ENCODE measurements at places on chromosomes 13 and 19.

- no peak for DNase-seq
Observed at GRCh38 chr19:7486923-7487322, 1.9 kb downstream of the PEX11G start.

GRCh38 chr13:36341718-36342117 is 4.5 kb downstream of the SPART start:
- DNase-seq = no peak

GRCh38 chr19:14107581-14108461 is 9.7 kb downstream of the PRKACA start:
- DNase-seq = no peak

GRCh38 chr13:110616103-110617101 is 1.1 kb downstream of the NAXD start:
- DNase-seq = no peak

DNA sequence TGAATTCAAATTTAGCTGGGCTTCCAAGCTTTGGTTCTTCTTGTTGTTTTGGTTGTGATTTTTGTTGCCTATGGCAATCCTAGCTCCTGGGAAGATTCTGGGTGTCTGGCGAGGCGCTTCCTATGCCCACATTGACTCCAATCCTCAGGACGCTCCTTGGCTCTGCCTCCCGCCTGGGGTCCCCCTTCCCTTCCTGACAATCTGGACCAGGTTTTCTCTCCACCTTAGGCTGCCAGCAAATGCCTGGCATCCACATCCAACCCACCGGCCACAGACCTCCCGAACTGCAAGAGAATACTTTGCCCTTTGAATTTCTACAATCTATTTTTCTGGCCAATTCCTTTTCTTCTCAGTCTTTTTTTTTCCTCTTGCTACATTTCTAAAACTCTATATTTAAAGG is 186.9 kb upstream of the UBL3 start:
- no peak for DNase-seq

DNA sequence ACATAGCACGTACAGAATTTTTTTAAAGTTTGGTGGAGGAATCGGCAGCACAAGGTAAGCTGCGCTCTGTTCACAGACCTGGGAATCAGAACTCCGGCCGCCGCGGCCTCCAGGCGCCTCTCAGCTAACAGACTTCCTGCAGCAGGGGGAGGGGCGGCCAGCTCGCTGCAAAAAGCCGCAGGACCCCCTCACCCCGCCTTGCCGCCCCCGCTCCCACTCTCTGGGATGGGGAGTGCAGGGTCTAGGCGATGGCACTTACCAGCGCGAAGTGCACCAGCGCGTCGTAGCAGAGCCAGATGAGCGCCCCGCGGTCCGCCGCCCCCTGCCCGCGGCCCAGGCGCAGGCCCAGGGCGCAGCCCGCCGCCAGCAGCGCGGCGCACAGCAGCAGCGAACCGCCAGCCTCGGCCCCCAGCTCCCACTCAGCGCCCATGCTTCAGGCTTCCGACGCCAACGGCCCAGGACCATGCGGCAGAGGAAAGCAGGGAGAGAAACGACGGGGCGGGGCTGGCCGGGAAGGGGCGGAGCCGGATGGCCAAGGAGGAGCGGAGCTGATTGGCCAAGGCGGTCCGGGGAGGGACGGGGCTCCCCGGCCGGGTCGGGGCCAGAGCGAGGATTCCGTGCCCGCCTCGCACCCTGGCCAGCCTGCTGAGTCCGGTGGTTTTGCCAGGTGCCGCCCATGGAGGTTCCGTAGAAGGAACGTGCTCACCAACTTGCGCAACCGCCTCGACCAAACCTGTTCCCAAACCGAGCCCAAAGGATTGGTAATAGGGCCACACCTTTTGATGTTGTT is at the start of gene EBPL:
EBPL (minus strand) TSS at position 492 of the 790 bp plus-strand sequence; CDS start at position 430, 62 bp downstream.
- peak; percentile 16 for DNase-seq

DNA sequence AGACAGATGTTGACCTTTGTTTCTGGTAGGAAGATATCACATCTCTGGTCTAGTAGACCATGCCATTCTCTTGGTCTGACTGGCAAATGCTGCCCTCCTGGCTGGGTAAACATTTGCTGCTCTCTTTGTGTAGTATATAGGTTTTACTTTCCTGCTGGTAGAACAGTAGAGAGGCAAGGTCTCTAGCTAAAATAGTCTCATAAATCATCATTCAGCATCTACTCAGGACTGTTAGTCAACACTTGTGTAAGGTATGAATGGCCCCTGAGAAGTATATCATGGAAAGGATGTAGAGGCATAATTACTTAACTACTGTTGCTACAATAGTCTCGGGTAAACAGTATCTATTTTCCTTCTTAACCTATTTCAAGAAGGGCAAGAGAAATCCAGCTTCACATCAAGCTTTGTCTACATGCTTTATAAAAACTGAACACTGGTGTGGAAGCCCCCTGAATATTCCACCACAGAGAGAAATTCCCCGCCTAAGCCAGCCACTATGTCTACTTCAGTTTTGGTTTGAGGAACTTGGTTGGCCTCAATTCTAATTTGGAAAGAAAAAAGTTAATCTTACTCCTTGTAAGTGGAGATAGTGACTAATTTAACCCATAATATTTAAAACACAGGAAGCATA is 18.4 kb upstream of the MYCBP2 start:
- peak; percentile 29 for DNase-seq

DNA sequence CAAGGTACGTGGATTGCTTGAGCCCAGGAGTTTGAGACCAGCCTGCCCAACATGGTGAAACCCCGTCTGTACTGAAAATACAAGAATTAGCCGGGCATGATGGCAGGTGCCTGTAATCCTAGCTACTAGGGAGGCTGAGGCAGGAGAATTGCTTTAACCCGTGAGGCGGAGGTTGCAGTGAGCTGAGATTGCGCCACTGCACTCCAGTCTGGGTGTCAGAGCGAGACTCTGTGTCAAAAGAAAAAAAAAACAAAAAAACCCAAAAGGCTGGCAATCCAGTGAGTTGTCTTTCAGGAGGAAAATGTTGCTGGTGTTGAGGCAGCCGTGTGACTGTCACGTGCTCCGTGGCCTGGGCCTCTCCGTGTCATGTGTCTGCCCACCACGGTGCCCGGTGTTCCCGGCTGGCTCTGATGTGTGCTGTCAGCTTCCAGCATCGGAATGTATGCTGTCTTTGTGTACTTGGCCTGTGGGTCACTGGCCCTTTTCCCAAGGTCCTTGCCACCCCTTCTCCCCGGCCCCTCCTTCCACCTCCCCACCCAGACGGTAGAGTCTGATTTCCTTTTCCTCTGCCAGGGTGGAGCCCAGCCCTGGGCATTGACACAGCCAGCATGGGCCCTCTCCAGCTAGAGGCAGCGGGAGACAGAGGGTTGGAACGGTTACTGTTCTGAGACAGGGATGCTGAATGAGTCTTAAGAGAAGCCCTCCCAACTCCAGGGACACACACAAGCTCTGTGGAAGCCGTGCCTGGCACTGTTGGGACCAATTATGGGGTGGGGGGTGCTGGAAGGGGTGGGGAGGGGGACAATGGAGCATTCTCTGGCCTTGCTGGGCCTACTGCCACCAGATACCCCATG is 7.2 kb upstream of the TUBB4A start:
- no peak for DNase-seq

- no peak for DNase-seq
Observed at GRCh38 chr13:46553521-46553885, 533 bp downstream of the LRCH1 start.

- no peak for DNase-seq
Observed at GRCh38 chr13:78426183-78426582, 177.2 kb downstream of the POU4F1 start.

DNA sequence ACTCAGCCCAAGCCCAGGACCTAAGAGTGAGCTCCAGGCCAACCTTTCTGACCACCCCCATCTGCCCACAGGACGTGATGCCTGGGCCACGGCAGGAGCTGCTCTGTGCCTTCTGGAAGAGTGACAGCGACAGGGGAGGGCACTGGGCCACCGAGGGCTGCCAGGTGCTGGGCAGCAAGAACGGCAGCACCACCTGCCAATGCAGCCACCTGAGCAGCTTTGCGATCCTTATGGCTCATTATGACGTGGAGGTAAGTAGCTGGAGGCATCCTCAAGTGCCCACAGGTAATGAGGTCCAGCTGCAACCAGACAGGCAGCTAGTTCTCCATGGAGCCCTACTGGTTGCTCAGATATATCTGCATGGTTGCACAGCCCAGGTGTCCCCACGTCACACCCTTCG is 14.8 kb downstream of the DDX39A start:
- DNase-seq = no peak

DNA sequence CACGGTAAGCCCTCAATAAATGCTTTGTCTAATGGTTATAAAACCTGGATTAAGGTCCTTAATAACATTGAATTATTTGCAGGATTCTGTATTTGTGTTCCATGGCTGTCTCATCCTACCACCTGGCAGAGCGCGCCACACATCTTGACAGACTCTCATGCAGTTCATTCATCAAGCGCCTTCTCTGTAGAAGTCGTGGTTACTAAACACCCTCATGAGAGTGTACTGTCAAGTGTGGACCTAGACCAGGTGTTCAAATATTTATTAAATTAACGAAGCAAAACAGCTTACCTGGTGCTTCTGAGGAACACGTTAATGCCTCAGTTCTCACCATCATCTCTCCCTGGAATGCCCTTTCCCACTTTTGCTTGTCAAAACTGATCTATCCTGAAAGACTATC is 13.1 kb upstream of the FBXL3 start:
- DNase-seq = no peak

DNA sequence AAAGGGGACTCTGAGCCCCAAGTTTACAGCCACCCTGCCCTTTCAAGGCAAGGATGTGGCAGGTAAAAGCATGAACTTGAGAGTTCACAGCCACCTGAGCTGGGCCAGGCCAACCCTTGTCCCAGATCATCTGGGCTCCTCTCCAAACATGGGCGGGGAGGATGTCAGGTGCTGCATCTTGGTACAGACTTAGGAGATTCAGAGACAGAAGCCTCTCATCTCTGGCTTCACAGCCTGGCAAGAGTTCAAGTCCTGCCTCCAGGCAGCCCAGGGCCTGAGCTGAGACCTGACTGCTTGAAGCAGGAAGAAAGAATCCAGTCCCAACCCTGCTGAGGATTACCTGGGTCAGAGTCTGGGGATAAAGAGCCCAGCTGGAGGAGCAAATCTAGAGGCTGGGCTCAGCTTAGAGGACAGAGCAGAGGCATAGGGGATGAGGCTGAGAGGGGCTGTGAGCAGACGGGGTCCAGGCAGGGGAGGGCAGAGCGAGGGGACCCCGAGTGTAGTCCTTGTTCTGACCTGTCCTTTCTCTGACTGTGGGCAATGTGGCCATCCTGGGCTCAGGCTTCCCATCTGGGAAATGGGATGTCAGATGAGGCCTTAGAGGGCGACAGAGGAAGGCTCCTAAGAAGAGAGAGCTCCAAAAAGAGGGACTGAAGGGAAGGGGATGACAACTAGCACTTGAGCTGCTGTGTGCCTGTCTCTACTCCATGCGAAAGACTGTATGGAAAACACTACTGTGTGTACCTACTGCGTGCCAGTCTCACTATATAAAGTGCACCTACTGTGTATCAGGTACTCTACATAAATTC is 6.6 kb upstream of the OR10H5 start:
- DNase-seq = no peak

- DNase-seq = no peak
Observed at GRCh38 chr13:66809485-66809884, 420.7 kb downstream of the PCDH9 start.

- DNase-seq = no peak
Observed at GRCh38 chr19:18220632-18221275, 5.5 kb downstream of the PDE4C start.

- DNase-seq = no peak
Observed at GRCh38 chr19:46068345-46069258, 27.8 kb upstream of the IGFL4 start.

GRCh38 chr13:80360453-80360800 is 19.5 kb upstream of the SPRY2 start:
- DNase-seq = no peak

DNA sequence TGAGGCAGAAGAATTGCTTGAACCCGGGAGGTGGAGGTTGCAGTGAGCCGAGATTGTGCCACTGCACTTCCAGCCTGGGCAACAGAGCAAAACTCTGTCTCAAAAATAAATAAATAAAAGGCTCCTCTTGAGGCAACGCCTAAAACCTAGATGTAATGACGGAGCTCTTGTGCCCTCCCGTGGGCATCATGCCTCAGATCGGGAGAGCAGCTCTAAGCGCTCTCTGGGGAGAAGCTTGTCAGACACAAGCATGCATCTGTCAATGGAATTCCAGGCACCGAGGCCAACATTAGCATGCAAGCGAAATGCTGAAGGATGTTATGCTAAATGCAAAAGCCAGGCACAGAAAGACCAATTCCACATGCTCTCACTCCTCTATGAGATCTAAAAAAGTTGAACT is 45.6 kb upstream of the MRI1 start:
- no peak for DNase-seq
